ENCODE measurements at places on chromosomes 4 and X.

- no peak for DNase-seq
Observed at GRCh38 chrX:105696870-105697269, 125.5 kb upstream of the NRK start.

DNA sequence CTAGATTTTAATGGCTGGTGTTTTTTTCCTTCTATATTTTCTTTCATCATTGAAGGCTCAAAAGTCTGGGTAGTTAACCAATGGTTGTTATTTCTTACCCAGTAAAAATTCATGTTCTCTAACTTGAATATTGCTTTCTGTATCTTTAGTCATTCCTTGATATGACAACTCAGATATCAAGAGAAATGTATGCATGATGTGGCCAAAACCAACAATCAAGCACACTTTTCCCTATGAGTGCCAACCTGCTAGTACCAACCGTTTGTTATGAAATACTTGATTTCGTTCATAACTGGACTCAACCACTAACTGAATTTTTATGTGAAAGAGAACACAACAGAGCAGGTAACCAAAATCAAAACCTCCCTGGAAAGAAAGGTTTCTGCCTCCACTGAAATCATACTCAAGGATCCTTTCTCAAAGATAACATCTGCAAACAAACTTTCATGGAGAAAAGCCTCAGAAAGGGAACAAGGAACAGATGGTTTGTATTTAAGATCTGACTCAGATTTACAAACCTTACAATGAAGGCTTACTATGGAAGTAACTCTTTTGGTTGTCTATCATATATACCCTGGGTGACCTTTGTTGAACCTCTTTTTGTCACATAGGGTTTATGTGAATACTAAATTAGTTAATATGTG, 8.3 kb upstream of the VEGFC start:
- DNase-seq: peak; percentile 54

- peak; percentile 78 for DNase-seq
Observed at GRCh38 chrX:28189011-28189410, 207.8 kb upstream of the DCAF8L1 start.

DNA sequence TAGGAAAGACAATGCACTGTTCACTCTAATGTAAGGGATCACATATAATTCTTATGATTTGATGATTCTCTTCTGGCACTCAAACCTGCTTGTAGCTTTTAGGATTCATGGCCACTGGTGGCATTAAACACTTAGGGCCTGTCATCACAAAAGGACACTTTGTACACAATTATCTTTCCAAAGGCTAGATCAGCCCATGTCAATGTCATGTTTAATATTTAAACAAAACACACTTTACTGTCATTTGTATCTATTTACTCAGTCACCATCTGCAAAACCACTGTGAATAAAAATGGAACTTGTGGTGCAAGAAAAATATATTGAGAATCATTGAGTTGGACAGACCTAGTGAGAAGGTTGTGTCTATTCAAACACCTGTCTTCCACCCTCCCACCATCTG, 83.6 kb upstream of the TTC29 start:
- DNase-seq: no peak

DNA sequence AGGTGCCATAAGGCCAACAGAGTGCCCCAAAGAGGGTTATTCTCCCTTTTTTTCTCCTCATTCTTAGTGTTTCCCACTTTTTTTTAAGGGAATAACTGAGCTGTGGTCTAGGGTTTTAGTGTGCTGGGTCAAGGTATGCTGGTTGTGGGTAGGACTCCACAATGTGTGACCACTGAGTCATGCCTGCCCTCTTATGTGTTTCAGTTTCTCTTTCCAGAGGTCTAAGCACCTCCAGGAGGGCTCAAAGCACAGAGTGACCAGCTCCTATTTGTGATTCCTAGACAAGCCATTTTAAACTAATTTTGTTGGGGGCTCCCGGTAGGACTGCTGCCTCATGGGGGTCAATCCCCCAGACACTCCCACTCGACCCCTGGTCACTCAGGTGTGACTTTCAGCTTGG, 80.5 kb upstream of the GC start:
- DNase-seq: no peak

DNA sequence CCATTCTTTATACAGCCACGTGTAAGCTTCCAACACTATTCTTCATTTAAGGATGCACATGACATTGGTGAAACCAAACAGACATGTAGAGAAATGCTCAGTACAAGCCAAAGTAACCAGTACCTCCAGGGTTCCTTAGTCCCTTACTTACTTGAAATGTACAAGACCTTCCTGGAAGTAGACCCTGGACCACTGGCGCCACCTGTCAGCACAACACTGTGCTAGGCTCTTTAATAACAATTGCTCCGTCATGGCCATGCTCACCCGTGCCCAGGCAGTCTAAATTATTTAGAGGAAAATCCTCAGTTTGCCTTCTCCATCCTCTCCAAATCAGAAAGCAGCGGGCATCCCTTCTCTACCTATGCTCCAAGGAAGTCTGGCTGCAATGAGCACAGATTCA, 52.7 kb downstream of the ADGRA3 start:
- DNase-seq: no peak

GRCh38 chr4:24319387-24319786, 265.0 kb downstream of the DHX15 start:
- DNase-seq: no peak

GRCh38 chr4:119526786-119527550, 101.6 kb downstream of the PDE5A start:
- DNase-seq: peak; percentile 34

DNA sequence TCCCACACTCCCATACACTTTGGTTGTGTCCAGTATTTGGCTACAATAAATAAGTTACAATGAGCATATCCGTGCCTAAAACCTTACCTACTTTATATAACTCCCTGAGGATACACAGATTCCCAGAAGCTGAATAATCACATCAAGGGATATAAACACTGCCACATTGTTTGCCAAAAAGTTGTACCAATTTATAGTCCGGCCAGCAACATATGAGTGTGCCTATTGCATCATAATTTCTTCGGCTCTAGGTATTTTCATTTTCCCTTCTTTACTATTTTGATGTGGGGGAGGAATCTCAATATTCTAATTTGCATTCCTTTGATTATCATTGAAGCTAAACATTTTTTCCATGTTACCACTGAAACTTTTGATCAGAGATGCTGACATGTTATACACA, 146.4 kb downstream of the PCDH19 start:
- DNase-seq: no peak

GRCh38 chrX:82081027-82081426, 879.1 kb downstream of the SH3BGRL start:
- DNase-seq: no peak

DNA sequence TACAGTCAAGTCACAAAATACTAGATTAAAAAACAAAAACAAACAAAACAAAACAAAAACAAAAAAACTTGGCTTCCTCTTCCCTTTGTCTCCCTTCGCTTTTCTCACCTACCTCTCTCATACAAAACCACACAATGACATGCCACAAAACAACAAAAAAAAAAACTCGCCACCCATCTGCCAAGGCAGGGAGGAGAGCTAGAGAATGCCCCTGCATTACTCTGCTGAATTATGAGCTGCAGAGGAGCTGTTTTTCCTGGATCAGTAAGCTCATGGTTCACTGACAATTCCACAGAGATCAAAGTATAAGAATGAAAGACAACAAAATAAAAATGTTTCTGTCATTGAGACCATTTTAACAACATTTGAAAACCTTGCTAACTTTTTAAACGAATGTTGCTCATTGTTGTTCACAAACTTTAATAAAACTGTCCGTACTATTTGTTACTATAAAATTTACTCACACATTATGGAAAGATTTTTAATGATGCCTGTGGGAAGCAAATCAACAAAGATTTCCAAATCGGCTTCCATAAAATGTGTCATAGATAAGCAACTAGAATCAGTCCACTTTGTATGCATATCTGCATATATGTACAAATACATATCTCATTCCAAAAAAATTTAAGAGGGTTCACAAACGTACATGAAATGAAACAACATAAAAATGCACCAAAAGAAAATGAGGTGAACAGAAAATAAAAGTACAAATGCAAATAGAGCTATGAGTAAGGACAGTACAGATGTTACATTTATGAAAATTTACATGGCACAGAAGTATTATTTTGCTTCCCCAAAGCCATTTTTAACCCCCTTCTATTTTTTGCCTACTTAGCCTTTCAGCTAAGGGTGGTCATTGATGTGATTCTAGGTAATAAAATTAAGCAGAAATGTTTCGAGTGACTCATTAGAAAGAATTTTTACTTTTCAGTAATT, 252.4 kb upstream of the FAT4 start:
- DNase-seq: no peak

DNA sequence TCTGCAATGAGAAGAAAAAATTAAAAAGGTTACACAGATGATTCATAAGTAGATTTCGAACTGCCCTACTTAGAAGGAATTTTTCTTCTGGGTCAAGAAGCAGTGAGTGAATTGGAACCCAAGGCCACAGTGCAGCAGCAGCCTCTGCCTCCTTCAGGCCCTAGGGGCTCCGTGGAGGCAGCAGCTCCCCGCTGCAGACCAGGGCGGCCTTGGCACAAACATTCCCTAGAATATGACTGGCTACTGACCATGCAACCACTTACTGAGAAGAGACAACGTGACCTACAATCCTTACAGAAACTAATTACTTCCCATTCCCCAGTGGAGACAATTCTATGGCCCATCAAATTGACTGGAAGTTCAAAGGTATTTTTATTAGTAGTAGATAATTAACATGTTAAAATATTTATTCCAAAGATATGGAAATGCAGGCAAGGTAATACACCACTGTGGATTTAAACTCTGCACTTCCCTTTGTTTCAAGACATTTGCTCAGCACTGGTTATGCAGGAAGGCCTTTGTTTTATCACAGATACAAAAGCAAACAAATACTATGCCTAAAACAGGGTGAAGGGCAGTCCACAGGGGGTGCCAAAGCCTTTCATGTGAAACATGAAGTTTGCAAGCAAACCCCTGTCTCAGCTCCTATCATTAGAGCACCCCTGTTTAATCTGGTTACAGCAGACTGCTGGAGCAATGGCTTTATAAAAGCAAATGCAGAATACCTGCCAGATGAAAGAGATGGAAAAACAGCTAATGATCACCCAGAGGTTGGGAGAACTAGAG, 59.2 kb downstream of the PCDH19 start:
- no peak for DNase-seq

DNA sequence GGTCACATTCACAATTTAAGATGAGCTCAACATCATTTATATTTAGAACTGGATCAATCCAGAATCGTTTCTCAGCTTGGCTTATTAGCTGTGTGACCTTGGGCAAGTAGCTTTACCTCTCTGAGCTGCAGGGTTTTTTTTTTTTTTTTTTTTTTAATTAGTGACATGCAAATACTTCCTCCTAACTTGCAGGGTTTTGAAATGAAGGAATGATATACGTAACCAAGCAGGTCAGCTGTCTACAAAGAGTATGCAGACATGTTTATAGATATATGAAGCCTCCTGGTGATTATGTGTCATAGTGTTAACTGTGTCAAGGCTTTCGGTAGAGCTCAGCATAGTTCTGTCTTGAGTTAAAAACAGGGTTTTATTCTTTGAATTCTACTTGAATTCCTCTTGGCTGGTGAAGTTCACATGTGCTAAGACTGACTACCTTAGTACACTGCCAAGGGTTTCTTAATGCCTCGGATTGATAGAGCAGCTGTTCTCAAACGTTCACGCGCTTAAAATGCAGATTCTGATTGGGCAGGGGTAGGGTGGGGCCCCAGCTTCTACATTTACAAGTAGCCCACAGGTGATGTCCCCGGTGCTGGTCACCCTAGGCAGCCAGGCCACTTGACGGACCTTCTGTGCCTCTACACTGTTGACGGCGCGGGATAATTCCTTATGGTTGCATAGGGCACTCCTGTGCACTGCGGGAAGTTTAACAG, 654 bp upstream of the STS start:
- DNase-seq: no peak

DNA sequence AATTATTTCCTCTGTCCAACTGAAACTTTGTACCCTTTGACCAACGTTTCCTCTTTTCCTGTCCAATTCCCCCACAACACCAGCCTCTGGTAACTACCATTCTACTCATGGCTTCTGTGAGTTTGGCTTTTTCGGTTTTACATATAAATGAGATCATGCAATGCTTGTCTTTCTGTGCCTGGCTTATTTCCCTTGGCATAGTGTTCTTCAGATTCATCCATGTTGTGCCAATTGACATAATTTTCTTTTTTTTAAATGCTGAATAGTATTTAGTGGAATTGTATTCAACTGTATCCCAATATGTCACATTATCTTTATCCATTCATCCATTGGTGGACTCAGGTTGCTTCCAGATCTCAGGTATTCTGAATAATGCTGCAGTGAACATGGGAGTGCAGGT, 222.5 kb upstream of the GALNTL6 start:
- DNase-seq: no peak

DNA sequence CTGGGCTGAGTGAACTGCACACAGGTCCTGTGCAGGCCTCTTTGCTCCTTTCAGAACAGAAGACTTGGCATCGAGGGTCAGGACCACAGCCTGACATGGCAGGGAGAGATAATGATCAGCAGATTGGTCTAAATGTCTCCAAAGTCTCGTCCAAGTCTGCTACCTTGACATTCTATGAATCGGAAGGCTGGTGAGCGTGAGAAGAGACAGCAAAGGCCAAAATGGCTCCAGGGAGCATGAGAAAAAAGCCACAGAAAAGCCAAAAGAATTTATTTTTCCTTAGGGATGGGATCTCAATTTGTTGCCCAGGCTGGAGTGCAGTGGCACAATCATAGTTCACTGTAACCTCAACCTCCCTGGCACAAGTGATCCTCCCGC, 32.3 kb upstream of the IQSEC2 start:
- DNase-seq: no peak

DNA sequence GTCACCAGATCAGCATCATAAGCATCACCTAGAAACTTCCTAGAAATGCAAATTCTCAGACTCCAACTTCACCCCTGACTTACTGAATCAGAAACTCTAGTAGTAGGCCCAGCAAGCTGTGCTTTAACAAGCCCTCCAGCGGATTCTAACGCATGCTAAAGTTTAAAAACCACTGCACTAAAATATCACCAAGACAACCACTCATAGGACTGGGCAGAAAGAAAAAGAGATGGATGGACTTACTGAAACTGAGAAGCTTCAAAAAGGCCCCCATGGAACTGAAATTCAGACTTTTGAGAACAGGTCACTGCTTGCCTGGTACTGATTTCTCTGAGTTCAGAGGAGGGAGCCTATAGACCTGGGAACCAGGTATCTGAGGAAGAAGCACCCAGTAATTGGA, 40.1 kb downstream of the FAM241A start:
- no peak for DNase-seq

DNA sequence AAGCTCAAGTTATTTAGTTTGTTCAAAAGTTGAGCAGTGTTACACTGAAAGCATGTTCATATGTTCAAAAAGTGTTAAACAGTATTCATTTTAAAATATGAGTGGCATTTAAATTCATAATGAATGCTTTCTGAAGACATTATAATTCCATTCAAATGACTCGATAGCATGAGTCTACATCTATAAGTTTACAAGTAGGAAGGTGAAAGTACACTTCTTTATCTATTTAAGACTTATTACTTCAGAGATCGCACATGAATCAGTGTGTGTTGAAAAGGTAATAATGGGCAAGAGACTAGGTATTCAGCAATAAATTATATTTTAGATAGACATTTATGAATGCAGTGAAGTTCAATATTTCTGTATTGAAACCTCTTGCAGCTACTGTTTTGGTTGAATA, 456.1 kb downstream of the GRXCR1 start:
- DNase-seq: peak; percentile 22

Data from fibroblast of skin of back (primary cell).